Colonic mucosa (tissue), 4 donors: ENCODE measurements at places on chromosomes 11 and 22. TPM values are rescaled to one million over a fixed set of nuclear protein-coding genes. Genes with fewer than 3 reads are reported as not detected.

GRCh38 chr22:23831261-23831660 lies 7.5 kb downstream of the DERL3 start:
- no peak for DNase-seq
- H3K36me3 ChIP-seq: no peaks in the 10 kb centered on the region
- no peak overlapping the region for H3K4me3 ChIP-seq
- H3K27ac ChIP-seq: no peak overlapping the region

DNA sequence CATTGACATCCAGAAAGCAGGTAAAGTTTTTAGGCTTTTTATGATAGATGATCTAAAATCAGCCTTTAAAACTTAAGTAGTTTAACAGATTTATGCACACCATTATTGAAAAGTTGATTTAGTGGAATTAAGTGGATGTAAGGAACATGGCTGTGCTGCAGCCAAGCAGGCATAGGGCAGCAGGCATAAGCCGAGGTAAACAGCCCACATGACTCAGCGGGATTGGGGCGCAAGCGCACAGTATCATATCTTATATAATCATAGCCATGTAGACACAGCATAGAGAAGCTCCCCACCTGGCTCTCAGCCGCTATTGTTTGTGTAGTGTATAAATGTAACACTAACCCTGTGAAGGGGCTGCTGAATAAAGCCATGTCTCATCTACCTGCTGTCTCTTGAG lies 157.5 kb downstream of the WNT11 start:
- no peaks in the 10 kb centered on the region for H3K36me3 ChIP-seq
- H3K4me3 ChIP-seq: no peak overlapping the region
- no peak overlapping the region for H3K27ac ChIP-seq
- no peak for DNase-seq
- H3K27me3 ChIP-seq: no peaks in the 10 kb centered on the region

DNA sequence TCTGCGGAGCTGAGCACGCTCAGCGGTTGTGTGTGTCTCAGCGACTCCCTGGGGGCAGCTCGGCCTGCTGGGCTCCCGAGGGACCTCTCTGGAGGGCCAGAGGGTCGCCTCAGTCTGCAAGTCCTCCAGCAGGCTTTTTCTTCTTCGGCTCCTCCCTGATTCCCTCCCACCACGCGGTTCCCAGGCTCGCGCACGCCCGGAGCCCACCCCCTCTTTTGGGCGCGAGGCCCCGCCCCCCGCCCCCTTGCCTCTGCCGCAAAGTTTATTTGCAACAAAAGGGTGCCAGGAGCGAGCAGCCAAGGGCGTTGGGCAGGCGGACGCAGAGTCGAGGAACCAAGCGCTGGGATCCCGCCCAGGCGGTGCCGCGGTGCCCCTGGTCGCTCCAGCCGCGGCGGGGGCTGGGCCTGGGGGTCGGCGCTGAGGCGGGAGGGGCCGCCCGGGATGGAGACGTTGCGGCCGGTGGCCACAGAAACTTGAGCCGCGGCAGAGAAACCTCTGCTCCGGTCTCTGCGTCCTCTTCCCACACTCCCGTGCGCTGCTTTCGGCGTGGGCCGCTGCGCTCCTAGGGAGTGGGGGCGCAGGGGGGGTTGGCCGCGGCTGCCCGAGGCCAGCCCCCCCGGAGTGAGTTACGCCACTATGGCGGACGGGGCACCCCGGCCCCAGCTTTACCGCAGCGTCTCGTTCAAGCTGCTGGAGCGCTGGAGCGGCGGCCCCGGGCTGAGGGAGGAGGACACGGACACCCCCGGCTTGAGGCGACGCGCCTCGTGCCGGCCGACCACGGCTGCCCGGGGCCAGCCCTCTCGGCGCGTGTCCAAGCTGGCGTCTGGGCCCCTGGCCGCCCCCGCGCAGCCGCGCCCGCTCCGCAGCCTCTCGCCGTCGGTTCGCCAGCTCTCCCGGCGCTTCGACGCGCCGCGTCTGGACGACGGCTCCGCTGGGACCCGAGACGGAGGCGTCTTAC lies at the start of gene ARHGEF17:
Gene ARHGEF17, plus strand, starts transcription at position 274 of the 958 bp plus-strand sequence. Its CDS starts 363 bp downstream, at position 637.
- H3K27ac ChIP-seq: peak within 1 kb of the TSS; percentile 87
- peaks cover 4% of the 10 kb centered on the region for H3K4me1 ChIP-seq
- no peaks in the 10 kb centered on the region for H3K36me3 ChIP-seq
- H3K4me3 ChIP-seq: peak within 1 kb of the TSS; percentile 60
- no peaks in the 10 kb centered on the region for H3K27me3 ChIP-seq

DNA sequence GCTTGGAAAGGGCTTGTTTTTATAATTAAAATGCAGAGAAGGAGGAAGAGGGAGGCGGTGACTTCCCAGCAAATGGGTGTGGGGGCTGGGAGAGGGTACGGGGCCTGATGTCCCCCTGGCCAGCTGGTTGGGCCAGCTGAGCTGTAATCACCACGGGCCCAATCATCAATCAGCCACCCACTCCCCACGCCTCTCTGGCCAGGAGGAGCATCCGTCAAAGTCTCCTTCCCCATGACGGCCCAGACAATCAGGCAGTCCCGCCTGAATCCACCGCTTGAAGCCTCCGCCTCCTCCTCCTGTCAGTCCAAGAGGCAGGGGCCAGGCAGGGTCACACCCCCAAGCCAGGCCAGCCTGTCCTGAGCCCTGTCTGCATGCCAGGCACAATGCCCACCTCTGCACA lies 13.3 kb upstream of the CABP7 start:
- peaks cover 2% of the 10 kb centered on the region for H3K4me1 ChIP-seq
- no peak overlapping the region for H3K4me3 ChIP-seq
- H3K36me3 ChIP-seq: no peaks in the 10 kb centered on the region

- H3K36me3 ChIP-seq: no peaks in the 10 kb centered on the region
- no peak overlapping the region for H3K4me3 ChIP-seq
- peak overlapping the region; percentile 28 for H3K27ac ChIP-seq
- no peaks in the 10 kb centered on the region for H3K4me1 ChIP-seq
- no peak for DNase-seq
Measured at GRCh38 chr22:35411102-35411501, 11.2 kb downstream of the MCM5 start.

GRCh38 chr11:126968915-126969314 lies 31.7 kb downstream of the KIRREL3 start:
- no peak overlapping the region for H3K27ac ChIP-seq
- no peaks in the 10 kb centered on the region for H3K4me1 ChIP-seq
- H3K4me3 ChIP-seq: no peak overlapping the region
- no peaks in the 10 kb centered on the region for H3K27me3 ChIP-seq
- H3K36me3 ChIP-seq: no peaks in the 10 kb centered on the region

- no peaks in the 10 kb centered on the region for H3K27me3 ChIP-seq
- no peak overlapping the region for H3K27ac ChIP-seq
- H3K36me3 ChIP-seq: no peaks in the 10 kb centered on the region
- no peak for DNase-seq
- H3K4me1 ChIP-seq: no peaks in the 10 kb centered on the region
Measured at GRCh38 chr22:48836673-48837340, 990.9 kb downstream of the BRD1 start.

GRCh38 chr11:66887526-66887925 lies 30.7 kb downstream of the LRFN4 start:
- no peak for DNase-seq
- H3K36me3 ChIP-seq: no peaks in the 10 kb centered on the region
- no peak overlapping the region for H3K4me3 ChIP-seq
- no peaks in the 10 kb centered on the region for H3K4me1 ChIP-seq

GRCh38 chr11:109015283-109015682 lies 350.4 kb downstream of the DDX10 start:
- no peaks in the 10 kb centered on the region for H3K4me1 ChIP-seq
- H3K27me3 ChIP-seq: no peaks in the 10 kb centered on the region
- H3K27ac ChIP-seq: no peak overlapping the region
- no peaks in the 10 kb centered on the region for H3K36me3 ChIP-seq

- peaks cover 19% of the 10 kb centered on the region for H3K4me1 ChIP-seq
- peak overlapping the region; percentile 74 for H3K27ac ChIP-seq
- H3K4me3 ChIP-seq: no peak overlapping the region
- no peaks in the 10 kb centered on the region for H3K27me3 ChIP-seq
Measured at GRCh38 chr22:46770151-46770641, 7.7 kb downstream of the TBC1D22A start.

GRCh38 chr11:8989453-8989852 lies 14.3 kb downstream of the NRIP3 start:
- DNase-seq: no peak
- no peak overlapping the region for H3K4me3 ChIP-seq
- H3K4me1 ChIP-seq: no peaks in the 10 kb centered on the region
- H3K27me3 ChIP-seq: no peaks in the 10 kb centered on the region
- H3K36me3 ChIP-seq: no peaks in the 10 kb centered on the region
- H3K27ac ChIP-seq: no peak overlapping the region

DNA sequence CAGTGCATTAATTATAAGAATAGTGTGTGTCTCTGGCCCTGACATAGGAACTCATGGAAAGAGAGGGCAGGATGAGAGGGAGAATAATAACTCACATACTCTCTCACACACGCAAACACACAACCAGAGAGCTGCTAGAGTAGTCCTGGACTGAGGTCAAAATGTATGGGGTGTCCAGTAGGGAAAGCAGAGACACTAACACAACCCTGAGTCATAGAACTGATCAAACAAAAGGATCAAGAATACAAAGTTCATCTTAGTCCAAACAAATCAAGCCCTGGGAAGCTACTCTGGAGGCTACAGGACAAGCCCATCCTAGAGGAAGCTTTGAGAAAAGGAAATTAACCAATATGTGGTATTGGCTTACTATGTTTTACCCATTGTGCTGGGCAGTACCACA lies 178.5 kb upstream of the GUCY1A2 start:
- H3K4me1 ChIP-seq: no peaks in the 10 kb centered on the region
- no peak for DNase-seq
- H3K27ac ChIP-seq: no peak overlapping the region
- H3K36me3 ChIP-seq: no peaks in the 10 kb centered on the region

- H3K27ac ChIP-seq: no peak overlapping the region
- H3K36me3 ChIP-seq: no peaks in the 10 kb centered on the region
- H3K4me3 ChIP-seq: no peak overlapping the region
- no peaks in the 10 kb centered on the region for H3K4me1 ChIP-seq
- no peaks in the 10 kb centered on the region for H3K27me3 ChIP-seq
Measured at GRCh38 chr11:34525888-34526657, 12.5 kb upstream of the ELF5 start.

MPEG1 gene
- 17.6 TPM for total RNA-seq

OR5P2 gene
- not detected for total RNA-seq

PRRG4 gene
- 11.5 TPM for total RNA-seq

KRTAP5-8 gene
- not detected for total RNA-seq

FGF19 gene
- total RNA-seq: 0.22 TPM

PPFIBP2 gene
- 67.9 TPM for total RNA-seq

CADM1 gene
- 6.4 TPM for total RNA-seq
